Cardiac atrium fibroblast (primary cell): ENCODE measurements at places on chromosomes 4 and X. TPM values are rescaled to one million over a fixed set of nuclear protein-coding genes. Genes with fewer than 3 reads are reported as not detected.

Gene GUF1
- 12.5 and 15.0 TPM in 2 replicates for total RNA-seq

Gene MTMR8
- under 0.01 TPM in 1 of 2 replicates, not detected in the other for total RNA-seq

Gene CT45A10
- total RNA-seq = not detected in 2 replicates

Gene RASSF6
- not detected in 2 replicates for total RNA-seq

Gene SYAP1
- total RNA-seq = 21.1 and 21.4 TPM in 2 replicates

Gene CNGA2
- total RNA-seq = not detected in 2 replicates

Gene CLNK
- total RNA-seq = not detected in 2 replicates

Gene PROM1
- not detected in 2 replicates for total RNA-seq

Gene IL2
- not detected in 2 replicates for total RNA-seq

Gene CCDC120
- 1.1 and 1.6 TPM in 2 replicates for total RNA-seq

Gene SCD5
- total RNA-seq = 21.7 and 35.3 TPM in 2 replicates

Gene MND1
- 0.65 and 2.3 TPM in 2 replicates for total RNA-seq

Gene AWAT2
- not detected in 2 replicates for total RNA-seq

Gene C4orf36
- total RNA-seq = 0.49 TPM in 1 of 2 replicates, not detected in the other

Gene TEX13C
- total RNA-seq = not detected in 2 replicates

Gene TASL
- total RNA-seq = not detected in 2 replicates

Gene PASD1
- not detected in 2 replicates for total RNA-seq

Gene TSC22D3
- total RNA-seq = 91.5 and 97.1 TPM in 2 replicates

Gene POU3F4
- not detected in 2 replicates for total RNA-seq

Gene SERPINA7
- not detected in 2 replicates for total RNA-seq

Gene TLR1
- total RNA-seq = 1.6 and 1.8 TPM in 2 replicates

Gene SCML1
- total RNA-seq = 7.0 and 7.8 TPM in 2 replicates

Gene MAGEA2
- not detected in 2 replicates for total RNA-seq

Gene CRMP1
- total RNA-seq = under 0.01 and 0.72 TPM in 2 replicates

Gene HMGB3
- total RNA-seq = 4.5 and 10.5 TPM in 2 replicates

Gene AKAP14
- total RNA-seq = not detected in 2 replicates

Gene SH3D19
- total RNA-seq = 103 and 145 TPM in 2 replicates

Gene TENM3
- total RNA-seq = 0.54 and 0.81 TPM in 2 replicates

Gene NHSL2
- 0.18 and 0.81 TPM in 2 replicates for total RNA-seq

Gene EDA2R
- total RNA-seq = 3.2 and 7.1 TPM in 2 replicates

Gene NR0B1
- total RNA-seq = not detected in 2 replicates

Gene HMX1
- total RNA-seq = not detected in 2 replicates

Gene FAM13A
- total RNA-seq = 8.1 and 12.0 TPM in 2 replicates

Gene METTL14
- 10.4 and 37.4 TPM in 2 replicates for total RNA-seq

Gene IL13RA2
- total RNA-seq = 5.2 and 13.1 TPM in 2 replicates

Gene TRIM2
- 9.7 and 18.0 TPM in 2 replicates for total RNA-seq

Gene ZNF157
- not detected in 2 replicates for total RNA-seq

Gene ARAP2
- total RNA-seq = 0.16 and 0.18 TPM in 2 replicates

Gene ADH6
- total RNA-seq = 0.16 and 0.54 TPM in 2 replicates

Gene CLDN2
- total RNA-seq = not detected in 2 replicates
